Activated naive CD4-positive, alpha-beta T cell (primary cell): ENCODE measurements at places on chromosomes 3 and 15.

DNA sequence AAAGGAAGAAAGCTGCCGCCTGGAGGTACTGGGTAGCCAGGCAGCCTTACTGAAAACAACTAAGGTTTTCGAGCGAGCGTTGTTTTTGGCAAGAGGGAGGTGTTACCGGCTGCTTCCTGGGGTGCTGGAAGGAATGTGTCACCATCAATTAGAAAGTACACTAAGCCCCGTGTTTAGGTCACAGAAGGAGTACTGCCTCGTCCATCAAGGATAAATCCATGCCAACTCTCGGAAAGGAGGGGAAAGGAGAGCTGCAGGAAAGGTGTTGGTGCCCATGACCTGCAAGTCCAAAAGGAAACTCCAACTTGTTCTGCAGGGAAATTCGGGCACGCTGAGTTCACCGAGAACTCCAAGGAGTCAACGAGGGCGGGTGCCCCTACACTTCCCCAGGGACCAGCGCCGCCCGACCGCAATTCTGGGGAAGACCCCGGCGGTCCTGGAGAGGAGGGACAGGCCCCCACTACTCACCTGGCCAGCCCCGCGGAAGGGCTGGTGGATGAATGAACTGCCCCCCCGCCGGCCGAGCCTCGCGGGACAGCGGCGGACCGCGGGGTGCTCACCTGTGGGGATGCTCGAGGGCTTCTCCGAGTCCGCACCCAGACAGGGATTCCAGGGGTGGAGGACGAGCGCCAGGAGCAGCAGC lies 542 bp downstream of the PLOD2 start:
- DNase-seq: no peak

DNA sequence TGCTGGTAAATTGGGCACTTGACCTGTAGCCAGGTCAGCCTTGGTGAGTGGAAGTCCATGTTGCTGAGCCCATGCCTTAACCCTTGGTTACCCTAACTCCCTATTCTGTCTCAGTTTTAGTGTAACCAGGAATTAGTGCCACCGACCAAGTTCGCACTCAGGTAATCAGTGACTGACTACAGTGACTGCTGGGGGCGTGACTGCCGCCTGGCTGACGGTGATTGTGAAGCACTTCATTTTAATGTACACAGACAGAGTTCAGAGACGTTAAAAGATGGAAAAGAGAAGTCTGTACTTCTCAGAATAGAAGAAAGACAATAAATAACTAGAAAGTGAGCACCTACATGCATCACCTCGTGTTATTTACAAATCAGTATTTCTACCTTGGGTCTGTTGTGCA lies 17.3 kb downstream of the CFAP161 start:
- no peak for DNase-seq

DNA sequence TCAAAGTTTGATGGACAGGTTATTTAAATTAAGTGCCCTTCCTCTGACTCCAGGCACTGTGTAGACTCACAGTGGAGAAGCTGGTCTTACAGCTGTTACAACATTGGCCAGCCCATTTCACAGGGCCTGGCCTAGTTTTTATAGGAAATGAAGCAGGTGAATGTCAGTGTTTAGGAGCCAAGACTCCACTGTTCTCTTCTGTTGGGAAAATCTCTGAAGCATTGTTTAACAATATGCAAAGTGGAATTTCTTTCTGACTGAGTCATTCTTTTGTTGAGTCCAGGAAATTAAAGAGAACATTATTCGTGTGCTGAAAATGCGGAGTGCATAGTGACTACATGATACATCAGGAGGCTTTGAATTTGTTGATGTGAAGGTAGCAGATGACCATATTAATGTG lies 64.7 kb downstream of the ARRDC4 start:
- DNase-seq: no peak

GRCh38 chr3:129526121-129526900 lies 2.1 kb upstream of the RHO start:
- DNase-seq: no peak

DNA sequence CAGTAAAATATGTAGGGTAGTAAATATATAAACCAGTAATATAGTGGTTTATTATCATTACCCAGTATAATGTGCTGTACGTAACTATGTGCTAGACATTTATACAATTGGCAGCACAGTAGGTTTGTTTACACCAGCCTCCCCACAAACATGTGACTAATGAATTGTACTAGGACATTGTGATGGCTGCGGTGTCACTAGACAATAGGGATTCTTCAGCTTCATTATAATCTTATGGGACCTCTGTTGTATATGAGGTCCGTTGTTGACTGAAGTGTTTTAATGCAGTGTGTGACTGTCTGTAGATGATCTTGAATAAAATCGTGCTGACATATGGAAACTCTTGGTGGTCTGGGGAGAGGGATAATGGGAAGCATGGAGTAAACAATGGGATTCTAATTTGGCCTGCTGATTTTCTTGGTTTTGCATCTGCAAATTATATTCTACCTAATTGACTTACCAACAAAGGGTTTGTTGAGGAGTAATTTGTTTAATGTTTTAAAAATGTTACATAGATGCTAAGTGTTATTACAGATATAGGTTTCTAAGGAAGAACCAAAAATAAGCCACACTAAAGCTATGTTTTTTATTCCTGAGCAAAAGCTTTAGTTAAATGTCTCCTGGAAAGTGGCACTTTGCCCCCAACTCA lies 496.5 kb upstream of the TBL1XR1 start:
- no peak for DNase-seq

- DNase-seq: no peak
These were observed 20.5 kb upstream of the RGMA start for GRCh38 chr15:93109336-93110102.

- DNase-seq: no peak
These were observed 11.4 kb downstream of the TGM5 start for GRCh38 chr15:43255376-43255775.

DNA sequence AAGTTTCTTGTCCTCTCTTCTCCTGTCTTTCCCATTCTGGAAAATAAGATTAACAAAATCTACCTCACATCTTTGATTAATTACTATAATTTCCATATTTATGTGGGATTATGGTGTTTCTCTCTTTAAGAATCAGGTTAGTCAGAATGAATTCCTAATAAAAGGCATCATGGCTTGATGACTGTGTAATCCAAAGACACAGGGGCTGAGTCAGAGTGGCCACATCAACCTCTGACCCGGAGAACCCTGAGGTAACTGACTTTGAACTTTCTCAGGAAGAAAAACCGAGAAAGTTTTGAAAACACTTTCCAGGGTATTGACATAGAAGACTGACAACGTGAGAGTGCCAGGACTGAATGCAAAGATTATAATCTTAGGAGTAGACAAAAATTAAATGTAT lies 170.3 kb upstream of the MCTP2 start:
- no peak for DNase-seq

GRCh38 chr15:89515477-89515876 lies 19.1 kb upstream of the RHCG start:
- no peak for DNase-seq

DNA sequence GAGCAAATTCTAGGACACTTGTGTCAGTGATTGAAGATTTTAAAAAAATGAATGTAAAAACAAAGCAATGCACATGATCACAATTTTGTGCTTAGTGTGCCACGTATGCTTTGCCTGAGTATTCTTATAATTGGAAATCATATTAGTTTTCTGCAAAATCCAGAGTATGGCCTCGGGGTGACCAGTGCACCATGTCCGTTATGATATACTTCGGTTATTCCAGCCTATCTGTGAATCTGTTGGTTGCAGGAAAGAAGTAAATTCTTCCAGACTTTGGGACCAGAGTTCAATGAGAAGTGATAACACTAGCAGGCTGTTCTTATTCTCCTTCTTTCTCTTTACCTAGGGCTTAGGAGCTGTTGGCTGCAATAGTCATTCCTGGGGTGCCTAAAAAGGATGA lies 152.0 kb upstream of the TMC3 start:
- DNase-seq: no peak

DNA sequence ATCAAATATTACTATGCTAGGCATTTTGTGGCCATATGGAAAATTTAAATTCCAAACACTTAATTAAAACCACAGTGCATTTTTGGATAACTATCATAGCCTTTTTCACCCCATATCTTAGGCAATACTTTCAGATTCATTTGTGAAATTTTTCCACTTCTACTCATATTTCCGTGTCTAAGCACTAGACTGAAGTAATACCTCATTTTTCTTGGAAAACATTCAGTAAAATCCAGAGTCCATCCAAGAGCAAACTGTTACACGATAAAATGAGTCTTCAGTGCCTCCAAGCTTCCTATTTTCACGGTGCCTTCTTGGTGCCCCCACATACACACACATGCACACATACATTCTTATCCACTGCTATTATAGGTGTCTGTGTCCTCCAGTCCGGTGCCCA lies 845.9 kb downstream of the TBL1XR1 start:
- DNase-seq: no peak

DNA sequence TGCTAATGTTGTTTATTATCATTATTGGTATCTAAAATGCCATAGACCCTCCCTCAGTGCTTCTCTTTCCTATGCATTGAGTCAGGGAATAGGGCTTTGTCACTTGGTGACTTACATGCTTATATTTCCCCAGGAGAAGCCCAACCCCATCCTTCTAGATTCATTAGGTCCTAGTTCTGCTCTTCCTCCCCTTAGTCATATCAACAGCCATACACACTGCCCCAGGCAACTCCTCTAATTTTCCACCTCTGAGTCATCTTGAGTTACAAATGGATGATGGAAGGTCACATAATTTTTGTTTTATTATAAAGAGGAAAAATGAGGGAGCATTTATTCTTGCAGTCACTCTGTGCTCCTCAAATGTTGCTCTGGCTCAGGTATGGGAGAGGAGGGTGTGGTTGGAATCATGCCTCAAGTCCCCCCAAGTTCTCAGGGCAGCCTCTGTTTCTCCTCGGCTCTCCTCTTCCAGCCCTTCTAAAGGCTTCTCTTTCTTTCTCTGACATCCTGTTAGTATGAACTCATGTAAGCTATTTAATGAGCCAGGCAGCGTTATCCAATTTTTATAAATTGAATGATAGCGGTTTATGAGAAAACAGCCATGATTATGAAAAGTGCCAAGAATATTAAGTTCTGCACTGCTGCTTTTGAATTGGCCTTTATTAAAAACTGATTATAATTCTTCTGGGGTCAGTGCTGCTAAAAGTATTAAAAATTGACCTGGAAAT lies 45.6 kb upstream of the FSTL1 start:
- no peak for DNase-seq

DNA sequence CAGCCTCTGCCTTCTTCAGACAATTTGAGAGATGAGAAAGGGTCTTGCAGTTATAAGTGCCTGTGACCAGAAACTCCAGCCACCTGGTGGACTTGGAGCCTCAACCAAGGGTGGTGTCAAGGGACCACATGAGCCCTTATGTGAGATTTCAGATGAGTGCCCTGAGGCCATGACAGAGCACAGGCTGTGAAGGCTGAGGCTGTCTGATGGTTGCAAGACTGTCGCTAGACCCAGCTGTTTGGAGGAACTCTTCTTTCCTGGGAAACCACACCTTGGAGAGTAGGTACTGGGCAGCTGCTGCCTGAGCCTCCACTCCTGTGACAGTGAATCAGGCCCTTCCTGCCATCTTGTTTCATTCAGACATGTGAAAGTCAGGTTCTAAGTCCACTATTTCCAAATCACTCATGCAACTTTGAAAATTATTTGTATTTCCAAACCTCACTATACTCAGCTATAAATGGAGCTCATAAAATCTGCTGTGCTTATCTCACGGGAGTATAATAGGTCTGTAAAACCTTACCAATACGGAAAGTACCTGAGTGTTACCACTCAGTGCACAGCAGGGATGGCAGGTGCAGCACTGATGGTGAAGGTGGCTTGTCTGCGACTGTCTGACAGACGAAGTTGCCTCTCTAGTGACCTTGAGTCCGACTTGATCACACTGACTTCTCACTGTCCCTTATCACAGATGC lies 99.4 kb downstream of the RPL39L start:
- no peak for DNase-seq

GRCh38 chr3:107833043-107833442 lies 257.8 kb downstream of the CD47 start:
- no peak for DNase-seq

DNA sequence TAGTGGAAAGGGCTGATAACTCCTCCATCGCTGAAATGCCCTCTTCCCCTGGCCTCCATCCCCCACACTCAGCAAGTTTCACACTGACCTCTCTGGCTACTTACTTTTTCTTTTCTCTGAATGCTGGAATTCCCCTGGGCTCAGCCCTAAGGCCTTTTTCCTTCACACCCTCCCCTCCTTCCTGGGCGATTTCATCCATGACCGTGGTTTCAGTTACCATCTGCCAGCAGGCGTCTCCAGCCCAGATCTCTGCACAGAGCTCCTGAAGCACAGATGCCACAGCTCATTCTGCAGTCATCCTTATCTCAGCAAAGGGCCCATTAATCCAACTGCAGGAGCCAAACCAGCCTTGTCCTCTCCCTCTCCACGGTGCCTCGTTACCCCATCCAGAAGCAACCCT lies 114.0 kb downstream of the RFTN1 start:
- DNase-seq: no peak

GRCh38 chr3:32138545-32139104 lies 32.2 kb downstream of the GPD1L start:
- no peak for DNase-seq

- DNase-seq: no peak
These were observed 145.0 kb upstream of the MCTP2 start for GRCh38 chr15:94086341-94086740.

DNA sequence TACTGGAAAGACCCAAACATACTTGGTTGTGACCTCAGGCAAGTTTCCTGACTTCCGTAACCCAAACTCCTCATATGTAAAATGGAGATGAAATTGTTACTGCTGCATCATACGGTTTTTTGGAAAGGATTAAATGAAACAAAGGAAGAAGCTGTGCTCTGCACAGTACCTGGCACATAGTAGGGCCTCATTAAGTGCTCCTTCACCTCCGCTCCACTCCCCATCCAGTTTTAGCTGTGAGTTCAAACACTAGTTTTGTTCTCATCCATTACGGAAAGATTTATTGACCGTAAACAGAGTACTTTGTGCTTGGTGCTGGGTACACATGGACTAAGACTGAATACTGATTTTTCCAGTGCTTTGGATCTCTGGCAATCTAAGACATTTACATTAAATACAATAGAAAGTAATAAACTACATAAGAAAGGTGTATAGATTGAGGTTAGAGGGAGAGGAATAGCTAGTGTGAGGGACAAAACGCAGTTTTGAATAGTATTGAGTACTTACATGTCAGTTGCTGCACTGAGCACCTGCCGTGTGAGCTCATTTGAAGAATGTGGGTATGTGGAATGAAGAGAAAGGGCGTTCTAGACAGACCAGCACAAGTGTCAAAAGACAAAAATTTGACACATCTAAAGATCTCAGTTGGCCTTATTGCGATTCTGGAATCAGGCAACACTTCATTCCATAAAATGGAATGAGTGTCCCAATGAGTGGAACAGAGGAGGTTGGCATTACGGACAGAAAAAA lies 594 bp upstream of the ICE2 start:
- DNase-seq: no peak

GRCh38 chr3:32140943-32141342 lies 34.5 kb downstream of the GPD1L start:
- no peak for DNase-seq
